ENCODE measurements at places on chromosomes 4 and X.

GRCh38 chrX:19889582-19890342 is 2.4 kb upstream of the SH3KBP1 start:
- DNase-seq, result no peak

GRCh38 chr4:163385466-163385865 is 41.8 kb downstream of the NPY5R start:
- DNase-seq, result no peak

- no peak for DNase-seq
Observed at GRCh38 chr4:1337376-1337831, 9.6 kb upstream of the UVSSA start.

DNA sequence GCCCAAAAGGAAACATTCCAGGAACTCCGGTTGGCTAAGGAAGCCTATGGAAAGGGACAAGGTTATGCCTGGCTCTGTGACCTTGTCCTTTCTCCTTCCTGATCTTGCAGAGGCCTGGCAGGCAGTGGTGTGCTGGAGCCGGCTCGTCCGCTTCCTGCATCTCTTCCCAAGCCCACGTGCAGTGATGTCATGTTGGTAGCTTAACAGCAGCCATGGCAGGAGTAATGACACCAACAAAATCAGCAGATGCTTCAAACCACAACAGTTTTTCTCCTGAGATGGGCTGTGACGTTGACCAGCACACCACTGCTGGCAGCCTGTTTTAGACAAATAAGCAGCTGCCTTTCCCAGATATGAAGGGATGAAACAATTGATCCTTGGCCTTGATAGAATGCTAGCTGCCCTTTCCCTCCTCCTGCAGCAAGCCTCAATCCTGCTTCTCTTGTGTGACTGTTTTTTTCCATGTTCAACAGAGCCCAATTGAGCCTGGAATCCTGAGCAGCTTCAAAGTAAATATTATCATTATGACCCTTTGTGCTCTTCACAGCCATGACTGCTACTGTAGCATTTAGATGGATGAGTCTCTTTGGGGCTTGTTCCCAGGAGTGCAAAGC is 23.4 kb downstream of the SEPTIN6 start:
- DNase-seq, result no peak

DNA sequence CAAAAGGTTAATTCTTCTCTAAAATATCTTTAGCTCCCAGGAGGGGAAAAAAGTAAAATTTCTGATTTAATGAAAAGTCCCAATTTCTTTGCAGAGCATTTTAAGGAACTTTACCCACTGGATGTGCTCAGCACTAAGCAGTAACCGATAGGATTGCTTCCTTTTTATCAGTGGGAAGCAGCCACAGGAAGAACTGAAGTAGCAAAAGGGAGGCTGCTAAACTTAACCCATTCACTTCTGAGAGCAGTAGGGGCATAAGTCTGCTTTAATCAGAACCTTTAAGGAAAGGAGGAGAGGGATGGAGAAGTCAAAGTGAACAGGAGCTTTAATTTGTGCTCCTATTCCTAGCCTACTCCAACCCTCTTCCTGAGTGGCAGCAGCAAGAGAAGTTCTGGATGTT is at the start of gene F8:
Gene F8 (minus strand): TSS at position 139 of the 400 bp plus-strand sequence. CDS start 171 bp downstream, outside the sequence.
- DNase-seq, result no peak

DNA sequence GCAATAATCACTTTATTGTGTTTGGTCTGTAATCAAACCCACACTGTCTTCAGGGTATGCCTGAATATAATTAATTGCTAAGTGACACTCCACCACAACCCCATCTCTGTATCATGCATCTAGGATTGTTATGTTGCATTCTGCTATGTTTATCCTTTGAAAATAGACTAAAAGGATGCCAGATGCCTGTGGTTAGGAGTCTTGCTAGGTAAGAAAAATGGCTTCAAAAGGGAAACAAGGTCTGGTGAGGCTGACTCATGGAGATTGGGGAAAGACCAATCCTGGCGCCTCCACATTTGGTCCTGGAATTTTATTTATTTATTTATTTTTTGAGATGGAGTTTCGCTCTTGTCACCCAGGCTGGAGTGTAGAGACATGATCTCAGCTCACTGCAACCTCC is 360.5 kb upstream of the SLC7A11 start:
- no peak for DNase-seq

- DNase-seq, result no peak
Observed at GRCh38 chrX:12843668-12844279, 23.1 kb upstream of the TLR7 start.

DNA sequence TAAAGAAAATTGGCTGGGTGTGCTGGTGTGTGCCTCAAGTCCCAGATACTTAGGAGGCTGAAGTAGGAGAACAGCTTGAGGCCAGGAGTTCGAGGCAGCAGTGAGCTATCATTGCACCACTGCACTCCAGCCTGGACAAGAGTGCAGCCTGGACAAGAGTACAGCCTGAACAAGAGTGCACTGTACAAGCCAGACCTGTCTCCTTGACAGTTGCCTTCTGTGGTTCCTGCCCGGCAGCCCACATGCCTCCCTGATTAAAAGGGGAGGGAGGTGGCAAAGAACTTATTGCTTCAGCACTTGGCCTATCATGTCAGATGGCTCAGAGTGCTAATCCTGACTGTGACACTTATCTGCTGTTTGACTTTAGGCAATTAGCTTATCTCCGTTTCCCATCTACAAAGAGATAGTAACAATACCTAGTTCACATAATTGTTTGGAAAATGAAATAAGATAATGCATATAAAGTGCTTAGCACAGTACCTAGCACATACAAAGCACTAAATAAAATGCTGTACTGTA is 249.1 kb downstream of the DCLK2 start:
- DNase-seq, result no peak

DNA sequence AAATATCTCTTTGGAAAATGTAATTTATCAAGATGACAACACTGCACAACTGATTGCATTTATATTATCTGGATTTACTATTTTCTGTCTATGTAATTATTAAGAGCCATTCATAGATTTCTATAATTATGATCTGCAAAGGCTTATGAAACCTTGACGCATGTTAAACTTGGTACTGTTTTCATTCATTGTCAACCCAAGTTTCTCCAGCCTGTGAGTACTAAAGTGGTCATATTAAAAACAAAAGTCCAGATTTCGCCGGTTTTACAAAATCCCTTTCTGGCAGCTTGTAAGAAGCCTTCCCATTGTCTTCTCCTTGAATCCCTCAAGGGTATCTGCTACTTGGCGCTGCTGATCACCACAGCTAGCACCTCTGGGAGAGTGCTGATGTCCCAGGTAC is 19.7 kb upstream of the GRPR start:
- DNase-seq, result no peak

- DNase-seq, result no peak
Observed at GRCh38 chrX:101602077-101602476, 15.7 kb downstream of the ARMCX6 start.

- no peak for DNase-seq
Observed at GRCh38 chr4:93775551-93775950, 53.0 kb upstream of the ATOH1 start.

- no peak for DNase-seq
Observed at GRCh38 chrX:78957049-78957767, 12.0 kb downstream of the P2RY10 start.

DNA sequence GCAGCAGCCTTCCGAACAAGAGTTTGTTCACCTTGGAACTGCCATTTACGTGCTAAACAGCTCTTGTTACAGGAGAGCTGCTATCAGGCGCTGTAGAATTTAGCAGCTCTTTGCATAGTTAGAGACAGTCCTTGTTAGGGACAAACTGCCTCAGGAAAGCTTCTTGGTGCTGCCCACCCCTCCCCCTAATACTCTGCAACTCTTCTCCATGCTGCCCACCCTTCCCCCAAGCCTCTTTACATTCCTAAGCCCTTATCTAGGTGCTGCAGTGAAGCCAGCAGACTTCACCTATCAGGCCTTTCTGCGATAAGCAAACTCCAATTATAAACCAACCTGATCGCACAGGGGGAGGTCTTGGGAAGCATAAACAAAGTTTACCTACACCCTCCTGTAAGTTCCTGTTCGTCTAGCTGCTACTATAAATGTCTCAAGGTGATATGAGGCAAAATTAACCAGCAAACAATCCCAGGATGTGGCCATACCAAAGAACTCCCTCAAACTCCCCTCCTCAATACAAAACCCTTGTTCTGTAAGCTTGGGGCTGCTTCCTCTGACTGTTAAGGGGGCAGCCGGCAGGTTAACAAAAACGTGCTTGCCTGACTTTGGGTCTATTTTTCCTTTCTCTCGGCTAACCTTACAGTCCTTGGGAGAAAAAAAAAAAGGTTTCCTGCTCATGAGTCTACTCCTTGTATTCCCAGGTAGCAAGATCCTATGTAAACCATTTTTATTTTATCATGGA is 74.0 kb upstream of the GC start:
- DNase-seq, result peak; percentile 21

GRCh38 chrX:104098151-104098808 is 14.0 kb upstream of the ZCCHC18 start:
- peak; percentile 42 for DNase-seq

DNA sequence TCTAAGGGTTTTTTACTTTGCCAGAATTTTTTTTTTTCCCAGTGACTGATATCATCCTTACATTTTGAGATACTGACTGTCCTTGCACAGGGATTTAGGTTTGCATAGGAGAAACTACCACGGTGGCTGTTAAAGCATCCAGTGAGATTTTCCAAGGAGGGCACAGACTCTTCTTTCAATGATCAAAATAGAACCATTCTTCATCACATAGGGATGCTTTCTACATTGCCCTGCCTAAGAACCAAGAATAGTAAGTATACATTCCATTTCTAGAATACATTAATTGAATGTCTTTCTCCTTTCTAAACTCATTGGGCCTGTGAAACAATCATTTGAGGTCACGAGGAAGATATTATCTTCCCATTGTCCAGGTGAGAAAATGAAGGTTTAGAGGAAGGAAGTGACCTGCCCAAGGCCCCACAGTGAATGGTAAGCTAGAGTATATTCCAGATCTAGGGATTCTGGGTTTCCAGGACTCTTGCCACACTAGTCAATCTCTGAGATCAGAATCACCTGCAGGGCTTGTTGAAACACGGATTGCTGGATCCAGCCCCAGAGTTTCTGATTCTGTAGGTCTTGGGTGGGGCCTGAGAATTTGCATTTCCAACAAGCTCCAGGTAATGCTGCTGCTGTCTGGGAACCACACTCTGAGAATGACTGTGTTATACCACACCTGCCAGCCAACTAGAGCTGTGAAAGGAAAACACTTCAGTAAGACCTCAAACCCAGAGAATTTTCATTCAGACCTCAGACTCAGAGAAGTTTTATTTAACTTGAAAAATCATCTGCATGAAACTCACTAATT is 17.7 kb upstream of the TMEM154 start:
- DNase-seq, result no peak

DNA sequence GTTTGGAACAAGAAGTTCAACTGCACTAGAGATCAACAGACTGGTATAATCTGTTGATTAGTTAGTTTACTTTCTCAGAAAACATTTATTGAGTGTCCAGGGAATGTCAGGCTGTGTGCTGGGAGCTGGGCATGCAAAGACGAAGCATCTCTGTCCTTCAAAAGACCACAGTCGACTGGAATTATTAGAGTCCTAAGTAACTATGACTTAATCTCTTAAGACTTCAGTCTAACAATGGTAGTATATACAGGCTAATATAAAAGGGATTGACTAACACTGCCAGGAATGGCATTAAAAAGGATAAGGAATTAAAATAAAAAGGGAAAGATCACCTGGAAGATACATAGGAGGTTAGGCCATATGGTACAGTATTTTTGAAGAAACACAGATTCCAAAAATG is 128.7 kb downstream of the WDFY3 start:
- DNase-seq, result no peak

GRCh38 chrX:110145854-110146253 is 142.9 kb downstream of the TMEM164 start:
- no peak for DNase-seq

DNA sequence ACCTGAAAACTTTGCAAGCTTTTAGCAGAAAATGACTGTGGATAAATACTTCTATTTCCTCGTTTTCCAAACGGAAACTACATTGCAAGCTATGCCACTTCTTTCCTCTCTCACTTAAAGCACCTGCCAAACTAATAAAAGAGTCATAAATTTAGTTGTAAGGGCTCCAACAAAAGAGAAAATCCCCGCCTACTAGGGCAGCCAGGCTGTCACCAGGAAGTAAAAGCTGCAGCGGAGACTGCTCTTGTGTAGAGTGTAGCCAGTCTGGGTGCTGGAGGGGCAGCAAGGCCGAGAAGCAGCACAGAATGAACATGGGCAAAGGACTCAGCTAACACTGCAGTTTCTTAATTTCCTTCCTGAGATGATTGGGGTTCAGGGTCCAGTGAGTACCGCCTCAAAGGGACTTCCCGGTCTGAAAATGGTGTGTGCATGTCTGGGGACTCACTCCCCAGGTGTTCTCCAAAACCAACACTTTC is 89.3 kb upstream of the MAML3 start:
- no peak for DNase-seq

- no peak for DNase-seq
Observed at GRCh38 chr4:119663160-119663788, 34.7 kb upstream of the PDE5A start.

GRCh38 chr4:142701017-142701416 is 145.1 kb downstream of the INPP4B start:
- no peak for DNase-seq

GRCh38 chr4:102103368-102103767 is 241.9 kb downstream of the SLC39A8 start:
- DNase-seq, result no peak

DNA sequence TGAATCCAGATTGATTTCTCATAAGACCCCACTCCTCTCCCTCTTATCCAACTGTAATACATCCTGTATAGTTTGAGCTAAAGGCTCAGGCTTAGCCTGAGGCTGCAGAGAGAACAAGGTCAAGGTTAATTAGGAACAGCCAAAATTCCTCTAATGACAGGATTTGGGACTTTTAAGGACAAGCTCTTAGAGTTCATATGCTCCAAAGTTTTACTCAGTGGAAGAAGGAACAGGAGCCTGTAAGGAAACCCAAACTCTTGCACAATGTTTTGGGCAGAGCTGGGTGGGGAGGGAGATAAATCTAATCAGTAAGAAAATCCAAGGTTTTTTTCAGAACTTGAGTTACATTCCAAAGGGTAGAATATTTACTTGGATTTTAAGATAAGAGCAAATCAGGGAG is 238.8 kb downstream of the QDPR start:
- DNase-seq, result no peak

GRCh38 chr4:128354205-128354821 is 66.7 kb upstream of the PGRMC2 start:
- DNase-seq, result peak; percentile 11

- no peak for DNase-seq
Observed at GRCh38 chr4:117793845-117794480, 240.3 kb upstream of the NDST3 start.

GRCh38 chr4:41120297-41121217 is 93.8 kb downstream of the APBB2 start:
- DNase-seq, result no peak

GRCh38 chr4:40990236-40990898 is 224.0 kb downstream of the APBB2 start:
- no peak for DNase-seq

DNA sequence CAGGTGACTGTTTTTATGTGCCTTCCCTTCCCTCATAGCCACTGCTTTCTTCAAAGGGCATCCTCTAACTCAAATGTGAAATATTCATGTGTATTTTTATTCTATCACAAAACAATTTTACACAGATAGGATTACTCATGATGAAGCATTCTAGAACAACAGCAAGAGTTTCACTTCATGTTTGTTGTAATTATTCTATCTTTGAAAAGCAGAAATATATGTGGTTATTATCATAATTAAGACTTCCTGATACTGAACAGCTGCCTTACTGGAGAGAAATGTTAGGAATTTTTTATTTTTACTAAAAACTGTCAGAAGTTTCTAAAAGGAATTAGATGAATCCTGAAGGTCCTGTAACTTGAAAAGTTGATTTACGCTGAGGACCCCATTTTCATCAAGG is 229.1 kb downstream of the PALLD start:
- DNase-seq, result no peak

GRCh38 chr4:183397741-183398297 is 46.6 kb upstream of the CDKN2AIP start:
- DNase-seq, result no peak

GRCh38 chr4:56134266-56134665 is 185.5 kb downstream of the CEP135 start:
- no peak for DNase-seq

All from neuronal stem cell (in vitro differentiated cells).